ENCODE measurements at places on chromosomes 3 and 15.

- DNase-seq, result no peak
These were observed 79.9 kb upstream of the SLC25A26 start for GRCh38 chr3:66140743-66141372.

- DNase-seq, result no peak
These were observed 9.0 kb downstream of the ACKR4 start for GRCh38 chr3:132606085-132606484.

DNA sequence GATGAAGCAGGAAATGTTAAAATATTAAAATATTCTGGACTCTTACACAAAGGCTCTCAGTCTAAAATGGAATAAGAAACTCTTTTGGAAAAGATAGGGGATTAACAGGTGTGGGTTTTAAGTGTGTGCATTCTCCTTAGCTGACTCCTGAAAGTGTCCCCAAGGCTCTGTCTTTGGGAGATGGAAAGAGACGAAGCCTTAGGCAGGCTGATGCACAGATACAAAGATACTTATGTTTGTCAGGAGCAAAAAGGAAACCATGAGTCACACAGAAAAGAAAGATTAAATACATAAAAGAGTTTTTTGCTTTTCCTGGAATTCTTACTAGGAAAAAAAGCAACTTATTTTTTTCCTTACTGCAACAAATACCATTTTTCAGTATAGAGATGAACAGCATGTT lies 23.8 kb upstream of the ABI3BP start:
- DNase-seq, result no peak

DNA sequence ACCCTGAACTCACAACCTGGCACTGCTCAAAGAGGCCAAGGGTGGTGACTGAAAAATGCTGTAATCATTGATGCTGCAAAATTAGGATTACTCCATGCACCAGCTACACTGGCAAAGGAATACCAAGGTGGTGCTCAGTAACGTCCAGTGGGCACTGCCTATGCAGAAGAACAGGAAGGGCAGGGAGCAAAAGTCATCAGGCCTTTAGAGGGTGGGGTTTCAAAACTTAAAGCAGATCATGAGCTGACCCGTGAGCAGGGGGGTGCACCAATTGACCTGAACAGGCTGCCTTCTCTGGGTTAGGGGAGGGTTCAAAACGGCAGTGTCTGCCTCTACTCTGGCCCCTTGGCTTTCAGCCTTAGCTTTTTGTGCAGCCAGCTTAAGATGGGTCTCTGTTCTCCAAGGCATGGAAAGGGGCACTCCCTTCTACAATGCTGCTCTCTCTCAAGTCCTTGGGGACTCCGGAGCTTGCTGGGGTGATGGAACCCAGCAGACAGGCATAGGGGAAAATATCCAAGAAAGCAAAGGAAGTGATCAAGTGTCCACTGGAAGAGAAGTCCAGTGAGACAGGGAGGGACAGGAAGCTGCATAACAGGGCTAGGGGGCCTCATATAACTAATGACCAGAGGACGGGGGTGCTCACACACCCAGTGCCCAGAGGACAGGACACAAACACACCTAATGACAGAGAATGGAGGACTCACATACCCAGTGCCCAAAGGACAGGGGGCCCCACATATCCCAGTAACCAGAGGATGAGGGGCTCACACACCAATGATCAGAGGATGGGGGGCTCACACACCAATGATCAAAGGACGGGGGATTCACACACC lies 11.4 kb downstream of the RAB6B start:
- DNase-seq, result no peak

DNA sequence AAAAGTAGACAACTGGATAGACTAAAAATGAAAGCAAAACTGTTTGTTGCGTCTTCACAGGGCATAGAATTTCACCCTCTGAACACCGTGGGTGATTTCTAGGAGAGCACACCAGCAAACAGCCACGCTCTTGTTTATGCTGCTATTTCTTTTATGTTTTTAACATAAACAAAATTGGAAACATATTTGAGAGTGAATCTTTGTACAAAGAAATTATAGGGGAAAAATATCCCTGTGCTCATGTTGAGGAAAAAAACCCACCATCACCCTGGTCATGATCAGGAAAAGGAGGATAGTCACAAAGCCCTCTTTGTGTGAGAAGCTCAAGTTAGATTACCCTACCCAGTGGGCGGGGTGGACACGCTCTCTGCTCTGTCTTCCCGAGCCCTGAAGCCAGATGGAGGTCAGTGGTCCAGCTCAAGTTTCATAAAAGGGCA lies 313.3 kb downstream of the SATB1 start:
- peak; percentile 73 for DNase-seq

DNA sequence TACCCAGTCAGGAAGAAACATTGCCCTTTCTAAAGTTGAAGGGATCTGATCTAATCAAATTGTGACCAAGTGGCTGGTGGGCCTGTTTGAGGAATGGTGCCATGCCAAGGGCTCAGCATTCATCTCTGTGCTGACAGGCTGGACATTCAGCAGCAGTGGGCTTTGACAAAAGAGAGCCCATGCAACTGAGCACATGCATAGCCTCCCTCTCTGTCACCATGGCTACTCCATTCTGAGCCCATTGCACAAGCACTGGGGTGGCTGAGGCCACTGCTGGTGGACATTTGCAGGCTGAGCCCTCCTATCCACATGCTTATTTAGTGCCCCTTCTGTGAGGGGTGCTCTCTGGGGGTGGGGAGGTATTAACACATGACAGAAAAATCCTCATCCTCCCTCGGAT lies 28.6 kb upstream of the TNFSF10 start:
- DNase-seq, result no peak

DNA sequence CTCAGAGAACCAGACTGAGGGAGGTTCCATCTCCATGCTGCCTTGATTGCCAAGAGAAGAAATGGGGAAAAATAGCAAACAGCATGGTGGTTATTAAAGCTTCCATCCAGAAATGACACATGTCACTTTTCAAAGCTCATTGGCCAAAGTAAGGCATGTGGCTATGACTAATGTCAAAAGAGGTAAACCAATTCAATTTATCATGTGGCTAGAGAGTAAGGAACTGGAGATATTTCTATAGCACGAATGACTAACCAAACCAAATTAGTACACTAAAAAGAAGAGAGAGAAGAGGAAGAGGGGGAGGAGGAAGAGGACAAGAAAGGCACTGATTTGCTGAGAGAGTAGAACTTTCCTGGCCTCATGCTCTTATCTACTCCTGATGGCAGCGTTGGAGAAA lies 115.2 kb upstream of the SLC6A11 start:
- DNase-seq, result no peak

DNA sequence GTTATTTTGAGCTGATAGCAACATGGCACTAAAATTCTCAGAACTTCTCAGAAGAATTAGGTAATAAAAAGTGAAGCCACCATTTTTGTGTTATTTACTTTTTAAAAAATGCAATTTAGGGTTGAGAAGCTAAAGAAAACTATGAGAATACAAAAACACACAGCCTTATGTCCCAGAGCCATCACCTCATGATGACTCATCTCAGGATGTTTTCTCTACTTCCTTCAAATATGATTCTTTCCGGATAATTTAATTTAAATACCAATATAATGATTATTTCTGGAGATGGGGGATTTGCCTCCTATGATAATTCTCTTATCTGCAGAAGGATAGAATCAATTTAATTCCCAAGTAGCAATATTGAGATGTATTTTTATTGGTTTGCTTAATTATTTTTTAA lies 105.6 kb upstream of the BFSP2 start:
- DNase-seq, result no peak
